ENCODE measurements at places on chromosomes 7 and 10. TPM values are rescaled to one million over a fixed set of nuclear protein-coding genes. Genes with fewer than 3 reads are reported as not detected.

CEP55 gene
- total RNA-seq: 73.2 TPM

GARIN1A gene
- not detected for total RNA-seq

DNA sequence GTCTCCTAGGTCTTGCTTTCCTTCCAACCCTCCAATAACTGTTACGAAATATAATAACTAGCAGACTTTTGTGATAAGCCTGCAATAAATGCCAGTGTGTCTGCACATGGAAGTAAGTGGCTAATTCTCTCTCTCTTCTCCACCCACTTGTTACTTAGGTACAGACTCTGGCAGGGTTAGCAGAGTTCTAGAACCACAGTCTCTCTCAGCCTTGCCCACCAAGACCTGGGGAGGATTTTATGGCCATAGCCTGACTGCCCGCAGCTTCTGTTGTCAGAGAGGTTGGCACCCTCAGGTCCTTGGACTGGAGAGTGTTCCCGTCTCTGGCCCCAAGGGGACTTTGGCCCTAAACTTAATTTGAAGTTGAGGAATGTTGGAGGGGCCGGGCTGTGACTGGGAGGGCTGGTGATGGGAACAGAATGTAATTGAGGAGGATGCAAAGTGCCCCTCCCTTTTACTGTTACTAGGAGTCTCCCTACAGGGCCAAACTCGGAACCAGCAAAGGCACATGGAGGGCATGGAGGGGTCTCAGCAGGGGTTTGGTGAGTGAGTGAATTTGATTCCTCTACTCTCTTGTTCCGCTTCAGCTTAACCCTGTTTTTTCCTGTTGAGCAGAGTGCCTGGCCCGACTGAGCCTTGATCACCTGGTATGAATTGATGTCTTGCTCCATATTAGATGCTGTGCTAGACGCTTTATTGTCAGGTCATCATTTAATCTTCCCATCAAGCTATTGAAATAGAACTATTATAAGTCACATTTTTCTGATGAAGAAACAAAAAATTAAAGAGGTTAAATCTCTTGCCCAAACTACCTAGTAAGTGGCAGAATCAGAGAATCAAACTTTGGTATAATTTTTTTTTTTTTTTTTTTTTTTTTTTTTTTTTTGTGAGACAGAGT, 37.0 kb upstream of the LCOR start:
- DNase-seq: no peak

GRCh38 chr7:28688651-28689050, 269.5 kb downstream of the TRIL start:
- no peak for DNase-seq

- DNase-seq: no peak
These were observed 322 bp upstream of the RAMP3 start for GRCh38 chr7:45157286-45157652.

- no peak for DNase-seq
These were observed 221.5 kb downstream of the ADAM12 start for GRCh38 chr10:126166797-126167196.

DNA sequence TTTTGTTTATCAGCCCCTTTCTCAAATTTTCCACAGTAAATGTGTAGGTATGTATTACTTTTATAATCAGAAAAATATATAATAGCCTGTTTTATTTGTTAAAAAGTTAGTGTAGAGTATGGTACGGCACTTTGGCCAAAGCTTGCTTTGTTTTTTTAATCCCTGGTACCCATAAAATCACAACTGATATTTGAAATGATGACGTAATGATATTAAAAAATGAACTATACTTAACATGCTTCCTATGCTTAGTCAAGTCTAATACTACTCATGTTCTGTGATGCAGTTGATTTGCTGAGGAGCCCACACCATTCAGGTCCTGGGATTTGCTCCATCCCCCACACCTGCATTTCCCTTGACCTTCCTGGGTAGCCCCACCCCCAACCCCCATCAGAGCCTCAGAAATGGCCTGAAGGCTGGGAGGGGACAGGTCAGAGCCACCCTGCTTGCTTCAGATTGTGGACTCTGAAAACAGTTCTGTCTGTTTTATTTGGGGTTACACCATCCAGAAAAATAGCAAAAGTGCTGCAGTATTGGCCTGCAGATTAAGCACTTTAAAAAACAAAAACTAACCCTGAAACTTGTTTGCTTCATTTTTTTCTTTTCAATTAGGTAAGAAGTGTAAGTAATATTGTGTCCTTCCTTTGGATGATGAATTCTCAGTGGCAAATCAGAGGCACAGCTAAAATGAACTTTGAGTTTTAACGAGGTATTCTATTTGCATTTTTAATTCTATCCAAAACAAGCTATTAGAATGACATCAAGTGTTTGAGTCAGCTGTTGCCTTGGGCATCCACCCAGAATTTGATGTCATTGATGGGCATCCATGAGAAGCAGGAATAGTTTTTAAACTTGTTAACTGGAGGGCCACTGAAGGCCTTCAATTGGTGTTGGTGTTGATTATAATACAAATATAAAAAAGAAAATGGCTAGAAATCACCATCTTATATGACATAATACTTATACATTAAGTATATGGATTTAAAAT, 23.3 kb downstream of the PLCE1 start:
- no peak for DNase-seq

DNA sequence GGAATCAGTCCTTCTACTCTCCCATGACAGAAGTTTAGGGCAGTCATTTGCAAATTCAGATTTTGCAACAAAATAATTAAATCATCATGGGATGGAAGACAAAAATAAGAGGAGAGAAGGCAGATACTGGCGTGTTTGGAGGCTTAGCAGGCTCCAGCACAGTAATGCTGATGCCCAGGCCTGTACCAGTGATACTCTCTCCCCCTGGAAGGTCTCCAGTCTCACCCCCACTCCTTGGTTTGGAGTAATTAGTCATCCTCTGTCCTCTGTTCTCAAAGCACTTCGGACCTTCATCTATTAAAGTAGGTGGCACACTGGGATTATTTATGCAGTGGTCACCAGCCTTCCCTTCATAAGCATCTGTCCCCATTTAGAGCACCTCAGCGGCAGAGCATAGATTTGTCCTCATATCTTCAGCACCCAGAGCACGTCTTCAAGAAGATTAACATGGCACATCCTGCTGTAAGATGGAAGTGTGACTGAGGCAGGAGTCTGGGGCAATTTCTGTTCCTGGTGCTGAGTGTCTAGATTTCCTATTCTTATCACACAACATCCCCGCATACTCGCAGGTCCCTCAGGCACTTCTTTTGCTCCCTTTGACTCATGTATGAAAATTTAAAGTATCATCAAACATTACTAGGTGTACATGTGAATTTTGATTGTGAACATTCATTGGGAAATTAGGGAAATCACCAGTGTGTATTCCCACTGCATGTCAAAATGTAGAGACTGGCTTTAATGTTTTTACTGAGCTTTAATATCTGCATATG, 31.3 kb upstream of the TRIL start:
- no peak for DNase-seq

DNA sequence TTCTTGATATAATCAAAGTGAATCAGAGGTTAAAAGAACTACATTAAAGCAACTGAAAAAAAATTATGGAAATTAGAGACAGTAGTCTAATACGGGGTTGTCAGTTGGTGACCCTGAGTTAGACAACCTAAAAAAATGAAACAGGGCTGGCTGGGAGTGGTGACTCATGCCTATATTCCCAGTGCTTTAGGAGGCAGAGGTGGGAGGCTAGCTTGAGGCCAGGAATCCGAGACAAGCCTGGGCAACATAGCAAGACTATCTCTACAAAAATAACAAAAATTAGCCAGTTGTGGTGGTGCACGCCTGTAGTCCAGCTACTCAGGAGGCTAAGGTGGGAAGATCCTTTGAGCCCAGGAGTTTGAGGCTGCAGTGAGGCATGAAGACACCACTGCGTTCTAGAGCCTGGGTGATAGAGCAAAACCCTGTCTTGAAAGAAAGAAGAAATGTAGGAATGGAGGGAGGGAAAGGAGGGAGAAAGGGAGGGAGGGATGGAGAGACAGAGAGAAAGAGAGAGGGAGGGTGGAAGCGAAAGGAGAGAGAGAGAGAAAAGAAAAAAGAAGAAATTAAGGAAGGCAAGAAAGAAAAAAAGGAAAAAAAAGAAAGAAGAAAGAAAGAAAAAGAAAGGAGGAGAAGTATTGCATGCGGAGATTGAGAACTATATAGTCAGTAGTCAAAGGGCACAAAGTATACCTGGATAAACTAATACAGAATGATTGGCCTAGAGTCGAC, 166.1 kb downstream of the TPST1 start:
- no peak for DNase-seq

HOXA5 gene
- total RNA-seq: 20.1 TPM

- DNase-seq: no peak
These were observed 64.9 kb downstream of the STEAP1B start for GRCh38 chr7:22435105-22435504.

Data from epithelial cell of proximal tubule (primary cell).